Activated T-cell treated with anti-CD3 and anti-CD28 coated beads for 1 hour (primary cell): ENCODE measurements at places on chromosomes 5 and 9.

- DNase-seq: no peak
Measured at GRCh38 chr9:103985077-103985476, 109.0 kb upstream of the SMC2 start.

GRCh38 chr5:176629853-176630680, at the start of the genes EIF4E1B and SNCB:
Gene EIF4E1B (plus strand): TSS chr5:176630675. CDS start chr5:176642788, 12,113 bp downstream.
Gene SNCB (minus strand): TSS chr5:176630534. CDS start chr5:176629654, 880 bp downstream.
- no peak for DNase-seq

DNA sequence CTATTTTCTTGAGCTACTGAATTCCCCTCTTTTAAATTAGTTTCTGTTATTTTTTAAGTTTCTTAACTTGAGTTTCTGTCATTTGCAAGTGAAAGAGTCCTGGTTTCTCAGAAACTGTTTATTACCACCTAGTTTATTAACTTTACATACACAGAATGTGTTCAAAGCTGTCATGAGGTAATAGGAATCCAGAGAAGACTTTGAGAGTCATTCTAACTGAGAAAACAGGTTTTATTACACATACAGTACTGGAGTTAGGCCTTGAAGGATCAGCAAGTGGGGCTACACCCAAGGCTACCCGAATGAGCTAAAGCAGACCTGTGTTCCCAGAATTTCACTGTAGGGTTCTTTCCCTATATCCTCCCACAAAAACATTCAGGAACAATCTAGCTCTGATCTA, 33.1 kb downstream of the FAM114A2 start:
- DNase-seq: no peak

DNA sequence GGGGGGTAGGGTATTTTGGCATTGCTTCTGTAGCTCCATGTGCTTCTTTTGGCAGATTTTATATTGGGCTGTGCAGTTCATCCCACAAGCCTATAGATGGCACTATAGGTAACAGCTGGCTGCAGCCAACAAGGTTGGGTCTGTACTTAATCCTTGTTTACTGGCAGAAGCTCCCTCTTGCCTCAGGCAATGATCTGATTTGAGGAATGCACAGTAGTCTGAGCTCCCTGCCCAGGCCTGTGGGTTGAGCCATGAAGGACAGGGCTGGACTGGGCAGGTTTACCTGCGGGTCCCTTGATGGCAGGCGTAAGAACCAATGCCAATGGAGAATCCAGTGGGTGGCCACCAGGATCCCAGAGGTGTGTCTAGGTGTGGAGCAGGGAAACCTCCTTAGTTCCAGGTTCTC, 11.7 kb upstream of the OR1J2 start:
- no peak for DNase-seq

GRCh38 chr5:135491552-135492318, 39.6 kb upstream of the TIFAB start:
- no peak for DNase-seq

DNA sequence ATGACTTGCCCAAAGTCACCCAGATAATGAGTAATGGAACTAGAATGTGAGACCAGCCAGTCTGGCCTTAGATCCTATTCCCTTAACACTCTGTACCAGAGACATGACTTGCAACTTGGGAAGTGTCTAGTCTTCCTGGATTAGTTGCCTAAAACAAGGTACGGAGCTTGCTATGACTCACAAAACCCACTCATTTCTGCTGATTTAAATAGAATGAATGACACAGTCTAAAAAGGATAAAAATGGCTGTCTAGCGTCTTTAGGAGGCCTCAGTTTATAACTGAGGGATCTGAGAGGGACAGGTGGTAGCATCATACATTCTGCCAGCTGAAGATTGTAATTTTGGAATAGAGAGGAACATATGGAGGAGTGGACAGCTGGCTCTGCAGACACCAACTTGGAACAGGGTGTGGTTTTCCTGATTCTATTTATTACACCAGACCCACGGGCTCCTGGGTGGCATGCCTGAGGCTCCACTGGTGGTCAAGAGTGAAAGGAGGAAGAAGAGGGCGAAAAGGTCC, 62.7 kb downstream of the ABLIM3 start:
- DNase-seq: no peak

GRCh38 chr9:22229069-22229468, 217.6 kb upstream of the DMRTA1 start:
- no peak for DNase-seq
